PC-3 (cell line): ENCODE measurements at places on chromosomes 13 and 19.

GRCh38 chr13:113759525-113760137 is 605 bp downstream of the TMEM255B start:
- H3K27ac ChIP-seq: peak overlapping the region; percentile 17; the same call in 1 of the 2 replicates
- peak; percentile 25 for DNase-seq
- peak overlapping the region; percentile 97 for H3K4me3 ChIP-seq
- no peaks in the 10 kb centered on the region for H3K27me3 ChIP-seq

DNA sequence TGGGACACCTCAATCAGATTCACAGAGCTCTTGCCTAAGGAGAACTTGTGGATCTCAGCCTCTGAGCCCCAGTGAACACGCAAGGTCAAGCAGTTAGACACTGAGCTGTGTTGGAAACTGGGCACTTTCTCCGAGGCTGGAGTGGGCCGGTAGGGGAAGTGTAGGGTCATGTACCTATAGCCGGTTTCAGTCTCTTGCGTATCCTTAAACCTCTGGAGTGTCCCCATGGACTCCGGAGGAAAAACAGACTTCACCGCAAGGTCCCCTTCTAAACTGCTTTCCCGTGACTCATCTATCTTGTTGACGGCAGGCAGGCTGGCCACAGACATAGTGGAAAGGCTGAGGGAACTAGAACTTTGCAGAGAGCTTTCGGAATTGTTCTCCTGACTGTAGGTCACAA is 11.3 kb downstream of the IQCN start:
- no peaks in the 10 kb centered on the region for H3K27me3 ChIP-seq
- no peaks in the 10 kb centered on the region for H3K4me1 ChIP-seq
- no peak overlapping the region for H3K27ac ChIP-seq
- no peaks in the 10 kb centered on the region for H3K36me3 ChIP-seq

DNA sequence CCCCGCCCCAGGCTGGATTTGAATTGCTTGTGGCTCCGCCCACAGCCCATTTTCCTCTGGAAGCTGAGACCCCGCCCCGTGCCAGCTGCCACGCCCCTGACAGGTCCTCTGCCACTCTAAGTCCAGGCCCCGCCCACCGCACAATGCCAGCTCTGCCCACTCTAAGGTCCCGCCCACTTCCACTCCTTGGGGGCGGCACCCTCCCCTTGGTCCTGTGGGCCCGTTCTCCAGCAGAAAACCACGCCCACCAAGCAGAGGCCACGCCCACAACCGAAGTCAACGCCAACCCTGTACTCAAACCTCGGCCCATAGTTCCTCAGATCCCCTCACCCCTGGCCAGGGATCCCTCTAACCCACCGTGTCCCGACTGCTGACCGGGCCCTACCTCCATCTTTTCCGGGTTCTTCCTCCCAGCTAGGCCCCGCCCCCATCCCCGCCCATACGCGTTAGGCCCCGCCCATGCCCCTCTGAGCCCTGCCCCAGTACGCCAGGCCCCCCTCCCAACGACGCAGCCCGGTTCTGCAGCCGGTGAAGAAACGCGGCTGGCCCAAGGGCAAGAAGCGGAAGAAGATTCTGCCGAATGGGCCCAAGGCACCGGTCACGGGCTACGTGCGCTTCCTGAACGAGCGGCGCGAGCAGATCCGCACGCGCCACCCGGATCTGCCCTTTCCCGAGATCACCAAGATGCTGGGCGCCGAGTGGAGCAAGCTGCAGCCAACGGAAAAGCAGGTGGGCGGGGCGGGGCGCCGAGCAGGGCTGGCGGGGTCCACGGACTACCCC is 1.3 kb downstream of the HMG20B start:
- DNase-seq: peak; percentile 97
- peak overlapping the region; percentile 95 for H3K4me3 ChIP-seq
- peaks cover 4% of the 10 kb centered on the region; the same call in 1 of the 2 replicates for H3K4me1 ChIP-seq
- H3K27me3 ChIP-seq: no peaks in the 10 kb centered on the region
- no peak overlapping the region for H3K27ac ChIP-seq

DNA sequence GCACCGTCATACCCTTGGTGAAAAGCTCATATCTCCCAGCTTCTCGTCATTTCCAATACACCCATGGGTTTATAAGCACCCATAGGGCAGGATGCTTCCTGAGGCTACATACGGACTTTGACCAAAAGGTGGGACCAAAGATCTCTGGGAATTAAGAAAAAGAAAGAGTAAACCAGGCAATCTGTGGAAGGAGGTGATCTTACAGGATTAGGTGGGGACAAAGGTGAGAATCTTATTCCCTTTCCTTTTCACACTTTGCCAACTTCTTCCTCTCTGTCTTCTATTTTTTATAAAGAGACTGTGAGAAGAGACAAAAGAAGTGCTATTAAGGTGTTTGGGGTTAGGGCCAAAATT is 172.0 kb downstream of the DLEU7 start:
- H3K4me1 ChIP-seq: peaks cover 13% of the 10 kb centered on the region
- DNase-seq: no peak
- no peaks in the 10 kb centered on the region for H3K36me3 ChIP-seq
- H3K4me3 ChIP-seq: no peak overlapping the region

DNA sequence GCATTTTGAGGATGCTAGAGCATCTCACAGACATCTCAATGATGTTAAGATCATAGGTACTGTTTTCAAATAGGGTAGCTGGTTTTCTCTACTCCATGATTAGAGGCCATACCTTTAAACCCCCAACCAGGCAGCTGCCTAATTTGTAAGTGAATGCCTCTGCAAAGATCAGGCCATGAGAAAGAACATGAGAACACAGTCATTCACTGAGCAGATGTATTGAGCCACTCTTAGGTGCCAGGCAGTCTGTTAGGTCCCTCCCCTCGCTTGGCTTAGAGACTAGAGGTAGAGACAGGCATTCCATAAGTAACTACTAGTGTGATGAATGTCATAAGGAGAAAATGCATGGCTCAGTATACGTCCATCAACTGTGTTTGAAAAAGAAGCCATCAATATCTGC is 410.0 kb downstream of the FGF9 start:
- H3K4me3 ChIP-seq: no peak overlapping the region
- DNase-seq: no peak
- no peak overlapping the region for H3K27ac ChIP-seq
- H3K36me3 ChIP-seq: no peaks in the 10 kb centered on the region
- H3K4me1 ChIP-seq: no peaks in the 10 kb centered on the region

- DNase-seq: no peak
- no peaks in the 10 kb centered on the region for H3K36me3 ChIP-seq
These were observed at the start of gene VSTM1 for GRCh38 chr19:54063350-54064116. VSTM1 (minus strand) TSS chr19:54063897; CDS start chr19:54063777, 120 bp downstream.

DNA sequence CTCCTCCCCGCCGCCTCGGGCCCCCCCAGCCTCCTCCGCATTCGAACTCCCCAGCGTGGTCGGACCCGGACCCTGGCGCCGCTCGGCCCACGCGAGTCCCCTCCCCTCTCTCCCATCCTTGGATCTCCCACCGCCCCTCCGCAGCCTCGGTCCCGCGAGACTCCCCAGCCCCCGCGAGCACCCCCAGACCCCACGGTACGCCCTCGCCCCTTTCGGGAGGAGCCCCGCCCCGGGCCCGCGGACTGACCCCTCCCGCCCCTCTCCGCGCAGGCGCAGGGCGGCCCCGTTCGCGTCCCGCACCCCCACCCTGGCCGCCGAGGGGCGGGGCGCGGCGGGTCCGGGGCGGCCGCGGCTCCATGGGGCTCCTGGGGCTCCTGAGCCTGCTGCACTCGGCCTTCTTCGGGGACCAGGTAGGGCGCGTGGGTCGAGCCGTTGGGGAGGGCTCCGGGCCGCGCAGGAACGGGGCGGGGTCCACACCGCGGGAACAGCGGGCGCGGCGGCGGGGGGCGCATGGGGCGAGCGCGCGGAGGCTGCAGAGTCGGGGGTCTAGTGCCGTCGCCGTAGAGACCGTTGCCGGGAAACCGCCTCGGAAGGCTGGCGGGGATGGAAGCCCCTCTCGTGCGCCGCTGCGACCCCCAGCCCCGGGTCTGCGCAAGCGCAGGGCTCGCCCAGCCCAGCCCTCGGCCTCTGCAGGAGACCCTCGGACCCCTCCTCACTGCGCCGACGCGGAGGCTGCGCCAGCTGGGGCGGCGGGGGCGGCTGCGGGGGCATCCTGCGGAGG is 3.8 kb upstream of the APC2 start:
- no peak overlapping the region for H3K27ac ChIP-seq
- H3K27me3 ChIP-seq: peaks cover 6% of the 10 kb centered on the region; the same call in 1 of the 2 replicates
- peaks cover 14% of the 10 kb centered on the region for H3K36me3 ChIP-seq

DNA sequence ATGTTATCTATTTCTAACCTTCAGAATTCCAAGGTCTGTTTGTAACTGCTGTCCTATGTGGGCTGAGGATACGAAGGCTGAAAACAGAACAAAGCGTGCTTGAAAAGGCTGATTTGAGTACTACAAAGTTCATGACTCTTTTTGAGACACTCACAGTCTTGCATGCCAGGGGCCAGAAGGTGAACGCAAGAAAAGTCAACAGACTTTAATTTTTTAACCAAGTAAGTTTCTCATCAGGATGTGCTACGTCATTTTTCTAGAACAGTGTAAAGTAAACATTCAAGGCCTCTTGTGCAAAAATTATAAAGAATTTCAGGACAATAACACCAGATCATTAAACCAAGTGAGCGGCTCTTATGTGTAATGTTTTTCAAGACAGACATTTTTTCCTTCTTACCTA is 163.5 kb downstream of the COG6 start:
- H3K27ac ChIP-seq: no peak overlapping the region
- no peak overlapping the region for H3K4me3 ChIP-seq
- no peak for DNase-seq
- H3K36me3 ChIP-seq: no peaks in the 10 kb centered on the region

GRCh38 chr19:383922-384798 is 24.8 kb downstream of the C2CD4C start:
- no peak overlapping the region for H3K4me3 ChIP-seq
- 0 out of 2 replicates have a peak, but pooled peaks cover 3% of the 10 kb centered on the region for H3K4me1 ChIP-seq
- no peaks in the 10 kb centered on the region for H3K27me3 ChIP-seq
- no peak for DNase-seq
- no peaks in the 10 kb centered on the region for H3K36me3 ChIP-seq

DNA sequence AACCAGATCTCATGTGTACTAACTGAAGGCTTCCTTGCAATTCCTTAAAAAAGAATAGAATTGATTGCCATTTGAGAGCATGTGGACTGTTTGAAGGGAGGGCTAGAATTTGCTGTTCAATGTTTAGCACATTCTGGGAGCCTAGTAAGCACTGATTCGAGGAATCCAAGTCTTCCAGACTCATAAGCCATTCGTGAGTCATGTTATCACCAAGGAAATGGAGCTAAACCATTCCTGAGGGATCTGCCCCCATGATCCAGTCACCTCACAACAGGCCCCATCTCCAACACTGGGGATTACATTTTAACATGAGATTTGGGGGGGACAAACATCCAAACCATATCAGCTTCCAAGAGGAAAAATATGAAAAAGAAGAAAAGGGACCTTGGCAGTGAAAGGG is 276.4 kb downstream of the KCNRG start:
- DNase-seq: no peak
- H3K4me3 ChIP-seq: no peak overlapping the region
- H3K36me3 ChIP-seq: no peaks in the 10 kb centered on the region

GRCh38 chr19:10553087-10553667 is 9.5 kb downstream of the ATG4D start:
- H3K4me1 ChIP-seq: no peaks in the 10 kb centered on the region
- peaks cover 40% of the 10 kb centered on the region for H3K36me3 ChIP-seq
- H3K4me3 ChIP-seq: no peak overlapping the region
- H3K27me3 ChIP-seq: no peaks in the 10 kb centered on the region
- DNase-seq: no peak

GRCh38 chr19:53224606-53225005 is 30.1 kb downstream of the ZNF677 start:
- H3K4me3 ChIP-seq: no peak overlapping the region
- peaks cover 3% of the 10 kb centered on the region; the same call in 1 of the 2 replicates for H3K36me3 ChIP-seq
- H3K27me3 ChIP-seq: no peaks in the 10 kb centered on the region
- no peak for DNase-seq
- no peak overlapping the region for H3K27ac ChIP-seq

- no peak overlapping the region for H3K27ac ChIP-seq
- no peaks in the 10 kb centered on the region for H3K36me3 ChIP-seq
- H3K4me3 ChIP-seq: no peak overlapping the region
- H3K4me1 ChIP-seq: no peaks in the 10 kb centered on the region
- no peaks in the 10 kb centered on the region for H3K27me3 ChIP-seq
These were observed 423.3 kb downstream of the SPRY2 start for GRCh38 chr13:79917628-79918027.

- H3K27ac ChIP-seq: no peak overlapping the region
- no peaks in the 10 kb centered on the region for H3K27me3 ChIP-seq
- peaks cover 9% of the 10 kb centered on the region for H3K4me1 ChIP-seq
- DNase-seq: peak; percentile 49
- H3K36me3 ChIP-seq: no peaks in the 10 kb centered on the region
These were observed 51.3 kb upstream of the TSC22D1 start for GRCh38 chr13:44627441-44627840.

GRCh38 chr13:24127116-24127631 is 33.3 kb upstream of the SPATA13 start:
- H3K4me3 ChIP-seq: no peak overlapping the region; the same call in 1 of the 2 replicates
- peak overlapping the region; percentile 93 for H3K27ac ChIP-seq
- peak; percentile 86 for DNase-seq

DNA sequence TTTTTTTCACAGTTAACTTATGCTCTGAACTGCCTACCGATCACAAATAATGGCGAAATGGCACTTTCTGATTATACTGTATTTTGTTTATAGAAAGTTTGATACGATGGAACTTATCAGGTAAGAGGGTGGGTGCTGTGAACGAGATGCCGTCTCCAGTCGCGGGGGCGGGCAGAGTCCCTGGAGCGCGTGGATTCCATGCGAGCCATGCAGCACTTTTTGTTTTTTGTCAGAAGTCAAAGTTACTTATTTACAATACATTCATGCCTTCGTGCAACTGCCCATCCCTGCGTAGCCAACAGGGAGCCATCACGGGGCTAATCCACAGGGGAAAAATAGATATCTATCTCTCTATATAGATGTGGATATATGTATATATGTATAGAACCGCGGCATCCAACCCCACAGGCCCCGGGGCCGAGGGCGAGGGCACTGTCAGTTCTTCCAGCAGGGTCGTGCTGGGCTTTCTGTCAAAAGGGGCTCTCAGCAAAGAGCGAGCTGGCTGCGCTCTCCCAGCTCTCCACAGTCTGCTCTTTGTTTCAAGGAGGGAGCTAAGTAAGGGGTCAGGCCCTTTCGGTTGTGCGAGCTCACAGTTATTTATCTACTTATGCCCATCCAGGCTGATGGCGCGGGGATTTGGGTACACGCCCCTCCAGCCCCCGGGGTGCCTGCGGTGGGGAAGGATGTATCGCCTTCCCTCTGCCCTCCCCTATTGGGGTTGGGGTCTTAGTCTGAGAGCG is 3.4 kb downstream of the SLITRK1 start:
- no peaks in the 10 kb centered on the region for H3K4me1 ChIP-seq
- H3K4me3 ChIP-seq: no peak overlapping the region
- H3K27me3 ChIP-seq: no peaks in the 10 kb centered on the region
- no peak for DNase-seq
- no peaks in the 10 kb centered on the region for H3K36me3 ChIP-seq
- no peak overlapping the region for H3K27ac ChIP-seq

- H3K27ac ChIP-seq: no peak overlapping the region
- no peak for DNase-seq
- H3K4me3 ChIP-seq: no peak overlapping the region
- H3K27me3 ChIP-seq: peaks cover 24% of the 10 kb centered on the region; the same call in 1 of the 2 replicates
- H3K36me3 ChIP-seq: no peaks in the 10 kb centered on the region
These were observed 21.7 kb upstream of the RXFP2 start for GRCh38 chr13:31717583-31717982.
